ENCODE measurements at places on chromosomes 2 and 18.

- DNase-seq: peak; percentile 43
Measured at GRCh38 chr2:128317181-128317898, 1.3 kb downstream of the HS6ST1 start.

GRCh38 chr2:165624470-165624800 lies 154.9 kb downstream of the CSRNP3 start:
- no peak for DNase-seq

DNA sequence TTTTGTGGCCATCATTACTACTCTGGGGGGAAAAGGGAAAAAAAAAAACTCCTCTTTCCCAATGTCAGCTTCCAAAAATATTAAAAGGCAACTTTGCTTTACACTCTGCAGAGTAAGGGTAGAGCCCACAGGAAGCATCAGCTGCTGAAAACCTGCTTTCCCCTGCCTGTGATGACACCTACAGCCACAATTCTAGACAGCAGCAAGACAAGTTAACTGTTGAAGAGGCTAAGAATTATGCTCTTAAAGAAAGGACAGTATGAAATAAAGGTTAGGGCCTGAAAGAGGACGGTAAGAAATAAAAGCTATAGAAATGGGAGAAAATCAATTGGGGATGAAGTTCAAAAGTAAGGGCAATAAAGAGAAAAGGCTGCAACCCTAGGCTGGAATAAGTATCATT lies 3.0 kb downstream of the PDE11A start:
- no peak for DNase-seq

GRCh38 chr2:20565623-20566236 lies 85.2 kb downstream of the HS1BP3 start:
- DNase-seq: peak; percentile 73

- no peak for DNase-seq
Measured at GRCh38 chr2:10481666-10482157, 33.6 kb upstream of the ODC1 start.

- no peak for DNase-seq
Measured at GRCh38 chr2:38708900-38709566, 42.1 kb downstream of the SRSF7 start.

DNA sequence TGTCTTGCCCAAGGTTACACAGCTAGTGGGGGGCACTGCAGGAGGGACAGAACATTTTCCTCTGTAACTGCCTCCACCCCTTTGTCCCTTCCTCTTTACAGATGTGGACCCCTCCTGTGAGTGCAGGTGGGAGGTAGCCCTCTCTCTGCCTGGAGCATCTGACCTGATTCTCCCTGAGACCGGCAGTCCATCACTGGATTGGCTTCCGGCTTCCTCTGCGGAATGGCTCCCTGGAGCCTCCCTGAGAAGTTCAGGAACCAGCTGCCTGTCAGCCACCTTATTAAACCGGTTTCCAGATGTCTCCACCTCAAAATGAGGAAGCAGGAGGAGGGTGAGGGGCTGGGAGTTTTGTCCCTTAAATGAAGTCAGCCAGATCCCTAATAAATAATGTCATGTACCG lies 67.3 kb upstream of the TNP1 start:
- DNase-seq: no peak

DNA sequence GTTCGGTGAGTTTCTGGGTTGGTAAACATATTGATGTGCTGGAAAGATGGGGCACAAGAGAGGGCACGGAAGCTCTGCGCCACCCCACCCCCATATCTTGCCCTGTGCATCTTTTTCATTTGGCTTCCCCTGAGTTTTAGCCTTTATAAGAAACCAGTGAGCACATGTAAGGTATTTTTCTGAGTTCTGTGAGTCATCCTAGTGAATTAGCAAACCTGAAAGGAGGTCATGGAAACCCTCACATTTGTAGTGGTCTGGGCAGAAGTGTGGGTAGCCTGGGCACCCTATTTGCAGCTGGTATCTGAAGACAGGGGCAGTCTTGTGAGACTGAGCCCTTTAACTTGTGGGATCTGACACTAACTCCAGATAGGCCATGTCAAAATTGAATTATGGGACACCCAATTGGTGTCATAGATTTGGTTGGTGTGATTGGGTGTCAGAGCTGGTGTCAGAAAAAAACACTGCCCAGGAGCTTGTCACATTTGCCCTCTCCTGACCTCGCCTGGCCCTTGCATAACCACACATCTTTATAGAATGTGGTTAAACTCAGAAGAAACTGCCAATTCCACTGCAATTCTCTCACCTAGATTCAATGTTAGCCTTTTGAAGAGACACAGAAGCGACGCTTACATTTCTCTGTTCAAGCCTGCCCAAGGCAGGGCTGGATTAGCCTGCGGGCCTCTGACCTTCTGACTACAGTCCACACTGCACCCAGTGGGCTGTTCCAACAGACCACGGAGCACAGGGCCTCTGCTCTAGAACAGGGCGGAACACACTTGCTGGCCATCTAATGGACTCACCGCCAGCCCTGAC lies 12.0 kb upstream of the GALM start:
- no peak for DNase-seq

- DNase-seq: no peak
Measured at GRCh38 chr2:200614249-200614648, 28.4 kb downstream of the AOX1 start.

- no peak for DNase-seq
Measured at GRCh38 chr2:197626965-197627625, 48.3 kb downstream of the RFTN2 start.

DNA sequence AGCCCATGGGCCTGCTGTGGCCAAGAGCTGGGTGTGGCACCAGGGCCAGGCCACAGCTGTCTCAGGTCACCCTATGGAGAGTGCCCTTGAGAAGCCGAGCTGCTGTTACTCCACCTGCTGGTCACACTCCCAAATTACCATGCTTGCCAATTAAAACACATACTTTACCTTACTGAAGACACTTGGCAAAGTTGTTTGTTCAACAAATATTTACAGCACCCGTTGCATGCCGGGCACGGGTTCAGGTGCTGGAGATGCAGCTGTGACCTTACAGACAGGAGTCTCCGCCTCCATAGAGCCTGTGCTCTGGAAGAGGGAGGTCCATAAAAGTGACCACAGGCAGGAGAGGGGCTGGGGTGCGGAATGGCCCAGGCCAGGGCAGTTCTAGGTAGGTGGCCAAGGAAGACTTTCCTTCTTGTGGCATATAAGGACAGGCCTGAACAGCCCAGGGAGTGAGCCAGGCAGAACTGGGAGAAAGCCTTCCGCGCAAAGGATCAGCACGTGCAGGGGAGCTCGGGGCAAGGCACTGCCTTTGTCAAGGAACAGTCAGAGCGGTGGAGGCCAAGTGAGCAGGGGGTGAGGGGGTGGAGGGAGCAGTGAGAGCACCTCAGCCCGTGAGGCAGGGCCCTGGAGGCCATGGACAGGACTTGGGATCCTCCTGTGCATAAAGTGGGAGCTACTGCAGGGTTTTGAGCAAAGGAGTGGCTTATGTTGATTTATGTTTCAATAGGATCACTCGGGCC lies 23.6 kb upstream of the RBM44 start:
- peak; percentile 36 for DNase-seq

DNA sequence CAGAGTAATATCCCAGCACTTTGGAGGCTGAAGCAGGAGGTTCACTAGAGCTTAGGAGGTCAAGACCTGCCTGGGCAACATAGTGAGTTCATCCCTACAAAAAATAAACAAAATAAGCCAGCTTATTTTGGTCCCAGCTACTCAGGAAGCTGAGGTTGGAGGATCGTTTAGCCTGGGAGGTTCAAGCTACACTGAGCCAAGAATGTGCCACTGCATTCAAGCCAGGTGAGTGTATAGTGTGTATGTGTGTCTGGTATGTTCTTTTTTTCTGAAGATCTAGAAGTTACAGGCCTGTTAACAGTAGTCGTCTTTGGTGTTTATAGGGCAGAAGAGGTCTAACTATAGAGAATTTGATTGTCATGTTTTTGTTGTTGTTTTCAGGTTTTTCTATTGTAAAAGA lies 40.2 kb downstream of the ZC3H15 start:
- no peak for DNase-seq

DNA sequence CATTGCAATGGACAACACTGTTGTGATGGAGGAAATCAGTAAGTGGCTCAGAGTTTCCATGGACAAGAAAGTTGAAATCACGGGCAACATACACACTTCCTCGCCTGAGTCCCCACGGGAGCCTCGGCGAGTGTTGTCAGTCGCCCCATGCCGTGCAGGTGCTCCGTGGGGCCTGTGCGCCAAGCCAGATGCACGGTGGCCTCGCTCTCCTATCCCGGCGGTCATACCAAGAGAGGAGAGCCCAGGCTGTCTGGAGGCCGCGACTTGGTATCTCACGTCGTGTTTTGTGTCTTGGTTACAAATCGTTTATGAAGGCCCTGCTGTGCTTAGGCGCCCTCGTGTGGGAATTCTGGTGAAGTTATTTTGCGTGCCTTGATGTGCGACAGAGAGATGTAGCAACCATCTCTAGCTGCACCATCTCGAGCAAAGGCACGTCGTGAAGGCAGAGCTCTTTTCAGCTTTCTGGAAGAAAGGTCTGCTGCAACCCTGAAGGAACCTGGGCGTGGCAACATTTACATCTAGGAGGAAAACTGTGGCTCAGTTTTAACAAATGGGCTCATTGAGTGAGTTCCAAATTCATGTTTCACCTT lies 21.8 kb downstream of the ATG4B start:
- peak; percentile 74 for DNase-seq

DNA sequence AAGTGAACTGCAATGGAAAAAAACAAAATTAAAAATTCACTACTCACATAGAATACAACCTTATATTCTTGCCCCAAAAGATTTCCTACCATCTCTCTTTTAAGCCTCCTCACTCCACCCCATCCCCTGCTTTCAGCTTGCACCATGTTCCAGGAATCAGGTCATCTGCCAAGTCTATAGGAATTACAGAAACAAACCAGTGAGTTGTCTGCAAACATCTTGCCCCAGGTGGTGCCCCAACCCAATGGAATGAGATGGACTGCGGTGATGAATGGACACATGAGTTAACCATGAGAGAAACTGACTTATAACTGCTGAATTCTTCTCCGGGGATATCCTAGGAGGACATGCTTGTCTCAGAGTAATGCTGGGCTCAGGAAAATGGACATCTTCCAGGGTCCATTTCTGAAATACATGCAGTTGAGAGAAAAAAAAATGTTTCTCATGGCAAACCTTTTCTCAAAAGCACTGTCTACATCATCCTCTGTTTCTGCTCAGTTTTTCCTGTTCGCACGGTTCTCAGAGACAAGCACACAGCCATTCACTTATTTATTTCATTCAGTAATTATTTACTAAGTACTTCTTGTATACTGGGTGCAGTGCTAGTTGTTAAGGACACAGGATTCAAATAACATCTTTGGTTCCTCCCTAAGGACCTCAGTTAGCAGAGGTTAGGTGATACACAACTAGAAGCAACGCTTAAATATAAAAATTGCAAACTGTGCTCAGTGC lies 350.0 kb downstream of the RND3 start:
- DNase-seq: no peak

- no peak for DNase-seq
Measured at GRCh38 chr2:143121079-143121478, 8.1 kb upstream of the ARHGAP15 start.

- peak; percentile 39 for DNase-seq
Measured at GRCh38 chr2:234632527-234633391, 135.9 kb upstream of the ARL4C start.

DNA sequence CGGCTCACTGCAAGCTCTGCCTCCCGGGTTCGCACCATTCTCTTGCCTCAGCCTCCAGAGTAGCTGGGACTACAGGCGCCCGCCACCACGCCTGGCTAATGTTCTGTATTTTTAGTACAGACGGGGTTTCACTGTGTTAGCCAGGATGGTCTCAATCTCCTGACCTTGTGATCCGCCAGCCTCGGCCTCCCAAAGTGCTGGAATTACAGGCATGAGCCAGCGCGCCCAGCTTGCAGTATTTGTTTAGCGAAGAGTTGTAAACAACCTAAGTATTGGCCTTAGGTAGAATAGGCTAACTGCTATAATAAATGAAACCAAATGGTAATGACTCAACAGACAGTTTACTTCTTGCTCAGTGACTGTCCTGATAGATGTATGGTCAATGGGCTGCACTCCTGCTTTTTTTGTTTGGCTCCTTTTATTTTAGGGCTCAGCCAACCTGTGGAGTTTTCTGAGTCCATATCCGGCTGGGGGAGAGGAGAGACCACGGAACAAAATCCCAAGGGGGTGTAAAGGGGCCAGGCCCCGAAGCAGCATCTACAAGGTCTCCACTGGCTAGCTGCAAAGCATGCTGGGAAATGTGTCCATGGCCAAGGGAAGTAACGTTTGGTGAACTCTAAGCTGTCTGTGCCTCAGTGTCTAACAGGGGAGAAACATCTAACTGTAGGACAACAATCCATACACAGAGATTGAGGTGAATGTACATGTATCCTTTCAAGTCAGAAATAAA lies 841.0 kb upstream of the ID2 start:
- no peak for DNase-seq

DNA sequence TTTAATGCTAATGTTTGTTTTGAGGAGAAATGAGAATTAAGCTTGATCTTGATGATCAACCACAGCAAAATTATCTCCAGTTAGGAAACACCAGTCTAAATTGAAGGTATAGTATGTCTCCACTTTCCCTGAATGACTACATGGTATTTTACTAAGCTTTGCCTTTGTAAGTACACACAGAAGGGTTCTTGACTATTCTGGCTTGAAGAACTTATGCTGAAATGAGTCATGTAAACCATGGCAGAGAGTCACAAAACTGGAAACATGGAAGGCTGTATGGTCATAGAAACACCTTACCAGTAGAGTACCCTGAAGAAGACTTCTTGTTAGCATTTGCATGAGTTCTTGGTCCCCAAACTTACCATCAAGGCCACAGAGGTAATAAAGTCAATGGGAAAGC lies 250.5 kb downstream of the SLC8A1 start:
- no peak for DNase-seq

DNA sequence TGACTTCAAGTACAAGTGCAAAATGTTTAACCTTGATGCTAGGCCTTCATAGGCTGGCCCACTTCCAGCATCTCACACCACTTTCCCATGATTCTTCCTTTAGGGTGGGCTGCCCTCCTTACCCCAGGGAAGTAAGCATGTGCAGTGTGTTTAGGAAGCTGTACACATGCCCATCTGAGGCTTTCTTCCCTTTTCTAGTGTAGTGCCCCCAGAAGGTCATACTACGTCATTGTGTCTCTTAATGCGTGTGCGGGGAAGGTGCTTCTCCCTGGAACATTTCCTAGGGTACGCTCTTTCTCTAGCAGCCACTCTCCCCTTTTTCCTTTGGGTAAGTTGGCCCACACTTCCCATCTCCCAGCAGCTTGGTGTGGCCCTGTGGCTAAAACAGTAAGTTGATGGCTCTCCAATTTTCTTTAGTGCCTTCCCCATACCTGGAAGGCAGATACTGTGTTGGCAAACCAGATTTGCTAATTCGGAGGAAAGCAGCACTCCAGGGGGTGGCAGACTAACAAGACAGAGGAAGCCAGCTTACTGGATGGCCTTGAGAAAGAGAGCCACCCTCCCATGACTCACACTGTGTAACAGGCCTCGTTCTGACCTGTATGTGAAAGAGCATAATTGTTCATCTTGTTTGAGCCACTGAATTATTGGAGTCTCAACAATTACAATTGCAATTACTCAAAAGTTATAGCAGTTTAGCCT lies 1.1 kb upstream of the SULT6B1 start:
- no peak for DNase-seq

- peak; percentile 53 for DNase-seq
Measured at GRCh38 chr2:216683846-216684245, 11.5 kb downstream of the IGFBP5 start.

Measured in femur (tissue), 1 donor.